Stimulated activated CD4-positive, alpha-beta T cell treated with anti-CD3 and anti-CD28 coated beads, Interleukin-4, amount 100 ng/mL, for 4 hours (primary cell): ENCODE measurements at places on chromosomes 6 and 20.

- peak; percentile 43 for DNase-seq
These were observed 44.8 kb downstream of the FGD2 start for GRCh38 chr6:37050045-37050853.

GRCh38 chr6:82588859-82589412 is 225.3 kb downstream of the TPBG start:
- DNase-seq = no peak

DNA sequence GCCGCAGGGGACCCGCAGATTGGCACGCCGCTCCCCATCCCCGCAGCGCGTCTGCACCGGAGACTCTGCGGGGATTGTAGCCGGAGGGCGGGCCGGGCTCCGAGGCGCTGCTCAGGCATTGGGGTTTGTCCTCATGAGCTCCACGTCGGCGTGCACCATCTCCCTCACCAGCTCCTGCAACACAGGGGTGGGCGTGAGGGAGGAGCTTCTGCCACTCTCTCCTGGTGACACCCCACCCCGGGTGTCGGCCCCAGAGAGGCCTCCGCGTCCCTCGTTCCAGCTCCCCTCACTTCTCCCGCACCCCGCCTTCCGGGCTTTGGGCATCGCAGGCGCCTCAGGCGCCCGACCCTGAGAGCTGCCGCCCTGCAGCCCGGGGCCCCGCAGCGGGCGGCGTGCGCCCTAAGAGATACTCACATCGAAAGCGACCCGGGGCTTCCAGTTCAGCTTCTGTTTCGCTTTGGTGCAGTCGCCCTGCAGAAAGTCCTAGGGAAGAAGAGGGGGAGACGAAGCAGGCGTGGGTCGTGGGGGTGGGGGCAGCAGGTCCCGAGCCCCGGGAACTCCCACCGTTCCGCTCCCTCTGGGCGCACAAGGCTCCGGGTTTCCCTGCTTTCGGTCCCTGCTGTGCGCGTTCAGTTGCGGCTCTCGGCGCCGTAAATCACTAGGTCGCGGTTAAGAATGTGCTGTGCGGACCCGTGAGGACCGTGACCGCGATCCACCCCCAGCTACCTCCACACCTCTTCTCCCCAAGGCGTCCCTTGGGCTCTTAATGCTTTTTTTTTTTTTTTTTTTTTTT is 14.5 kb downstream of the FOXC1 start:
- no peak for DNase-seq

DNA sequence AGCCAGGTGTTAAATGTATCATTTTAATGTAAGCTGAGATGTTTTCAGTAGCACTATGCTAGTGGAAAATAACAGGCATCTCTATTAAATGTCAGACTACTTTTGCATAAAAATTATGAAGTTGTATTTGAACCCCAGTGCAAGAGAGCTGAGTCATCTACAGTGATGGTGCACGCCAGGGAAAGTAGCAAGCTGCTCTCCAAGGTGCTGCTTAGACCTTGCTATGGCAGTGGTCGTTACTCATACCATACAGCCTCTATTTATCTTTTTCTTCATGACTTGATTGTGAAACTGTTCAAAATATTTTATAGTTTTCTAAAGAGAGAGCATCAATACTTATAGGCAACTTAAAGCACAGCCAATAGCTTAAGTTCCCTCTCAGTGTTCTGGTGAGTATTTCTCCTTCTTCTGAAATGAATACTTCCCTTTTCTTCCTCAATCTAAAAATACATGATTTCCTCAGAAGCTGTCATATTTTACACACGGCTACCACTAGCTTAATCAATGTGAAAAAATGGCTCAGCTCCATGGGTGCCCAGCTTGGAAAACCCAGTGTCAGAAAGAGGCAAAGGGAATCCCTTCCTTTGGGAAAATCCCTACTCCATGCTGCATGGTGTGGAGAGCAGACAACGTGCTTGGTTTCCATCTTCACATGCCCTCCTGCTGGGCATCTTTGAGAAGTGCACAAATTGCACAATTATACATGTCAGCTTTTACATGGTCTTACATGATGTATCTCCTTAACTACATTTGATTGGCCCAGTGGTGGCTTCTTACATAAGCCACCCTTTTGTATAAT is 105.6 kb downstream of the ELOVL4 start:
- no peak for DNase-seq
